SIG-M5 (cell line): ENCODE measurements at places on chromosomes 7 and 10.
A peak's percentile ranks its signal among the peaks of the same experiment; 100 is the strongest.

DNA sequence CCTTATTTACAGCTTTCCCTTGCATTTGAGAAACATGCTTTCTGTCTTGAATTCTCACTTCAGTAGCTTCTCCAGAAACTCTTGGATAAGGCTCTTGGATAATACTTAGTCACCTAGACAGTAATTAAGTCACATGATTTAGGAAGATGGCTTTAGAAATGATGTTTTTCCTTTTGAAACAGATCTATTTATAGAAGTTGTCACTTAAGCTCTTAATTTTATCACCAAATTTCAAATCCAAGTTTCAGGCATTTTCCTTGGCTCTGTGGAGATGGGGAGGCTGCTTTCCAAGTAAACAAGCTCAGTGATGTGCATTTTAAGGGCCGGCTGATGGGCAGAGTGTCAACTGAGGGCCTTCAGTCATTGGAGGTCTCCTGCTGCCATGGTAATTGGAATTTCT, 130.3 kb downstream of the SRI start:
- DNase-seq = no peak

GRCh38 chr7:18177129-18177814, 149.6 kb upstream of the PRPS1L1 start:
- no peak for DNase-seq

- no peak for DNase-seq
Measured at GRCh38 chr10:49185213-49185612, 3.0 kb downstream of the TMEM273 start.

DNA sequence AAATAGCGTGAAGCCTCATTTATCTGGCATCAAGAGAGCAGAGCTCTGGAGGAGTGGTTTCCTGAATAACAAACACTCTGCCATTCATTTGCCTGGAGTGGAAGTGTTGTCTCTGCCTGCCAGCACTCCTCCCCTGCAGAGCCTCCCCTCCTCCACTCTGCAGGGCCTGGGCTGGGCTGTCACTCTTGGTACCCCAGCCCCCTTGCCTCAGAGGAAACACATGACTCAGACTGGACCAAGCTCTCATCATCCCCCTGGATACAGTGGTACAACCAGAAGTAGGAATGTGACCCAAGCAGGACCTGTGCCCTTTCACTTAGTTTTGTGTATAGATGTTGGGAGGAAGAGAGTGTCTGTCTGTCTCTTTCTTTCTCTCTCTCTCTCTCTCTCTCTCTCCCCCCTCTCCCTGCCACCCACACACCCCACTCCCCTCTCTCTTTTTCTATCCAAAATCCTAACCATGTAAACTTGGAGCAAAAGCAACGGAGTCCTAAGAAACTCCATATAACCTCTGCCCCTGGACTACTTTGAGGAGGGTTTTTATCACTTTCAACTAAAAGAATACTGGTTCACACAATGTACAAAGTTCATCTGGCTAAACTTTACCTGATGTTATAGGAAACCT, 43.9 kb downstream of the DOCK4 start:
- no peak for DNase-seq

- DNase-seq = no peak
Measured at GRCh38 chr10:65723525-65723924, 1202.3 kb upstream of the LRRTM3 start.

- no peak for DNase-seq
Measured at GRCh38 chr7:40200791-40201190, 66.0 kb downstream of the SUGCT start.

GRCh38 chr7:143492799-143493739, 15.4 kb downstream of the TAS2R41 start:
- no peak for DNase-seq

- DNase-seq = no peak
Measured at GRCh38 chr10:8978100-8978499, 923.6 kb downstream of the GATA3 start.

GRCh38 chr7:47610506-47611044, 28.7 kb upstream of the TNS3 start:
- no peak for DNase-seq

DNA sequence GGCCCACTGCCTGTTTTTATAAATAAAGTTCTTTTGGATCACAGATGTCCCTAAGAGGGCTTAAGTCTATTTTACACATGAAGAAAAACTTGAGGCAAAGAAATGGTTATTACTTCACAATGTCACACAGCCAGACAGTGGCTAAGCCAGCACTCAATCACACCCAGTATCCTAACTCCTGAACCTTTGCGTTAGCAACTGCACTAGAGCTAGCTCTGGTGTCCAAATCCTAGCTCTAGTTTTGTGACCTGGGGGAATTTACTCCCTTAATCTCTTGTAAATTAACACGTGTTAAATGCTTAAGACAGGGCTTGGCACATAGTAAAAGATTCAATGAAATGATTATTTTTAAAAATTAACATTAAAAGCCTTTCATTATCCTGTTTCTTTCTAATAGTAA, 49.0 kb upstream of the TPK1 start:
- no peak for DNase-seq

DNA sequence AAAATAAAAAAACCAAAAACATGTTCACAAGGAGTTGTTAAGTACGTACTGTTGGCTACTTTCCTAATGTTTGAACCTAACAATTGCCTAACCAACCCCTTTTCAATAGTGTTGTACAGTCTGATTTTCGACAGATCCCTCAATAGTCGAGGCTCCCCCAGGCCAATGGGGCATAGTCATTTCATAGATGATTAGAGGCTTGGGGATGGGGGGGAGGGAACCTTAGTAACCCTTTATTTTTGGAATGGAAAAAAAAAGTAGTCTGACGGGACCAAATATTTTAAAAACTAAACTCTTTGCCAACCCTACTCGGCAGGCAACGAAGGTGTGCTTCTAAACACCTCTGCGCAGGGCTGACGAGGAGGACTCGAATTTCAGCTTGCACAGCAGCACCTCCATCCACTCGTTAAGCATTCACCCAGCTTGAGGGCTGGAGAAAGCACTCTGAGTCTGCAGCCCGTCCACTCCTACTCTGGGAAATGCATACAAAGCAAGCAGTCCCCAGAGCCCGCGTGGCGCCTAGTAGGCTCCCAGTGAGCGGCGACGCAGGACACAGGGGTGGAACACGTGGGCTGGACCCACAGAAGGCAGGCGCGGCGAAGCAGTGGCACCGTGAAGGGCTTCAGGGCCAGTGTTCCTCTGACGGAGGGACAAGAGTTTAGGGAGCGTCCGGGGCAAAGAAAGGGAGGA, 899 bp downstream of the PUS7 start:
- DNase-seq = no peak

DNA sequence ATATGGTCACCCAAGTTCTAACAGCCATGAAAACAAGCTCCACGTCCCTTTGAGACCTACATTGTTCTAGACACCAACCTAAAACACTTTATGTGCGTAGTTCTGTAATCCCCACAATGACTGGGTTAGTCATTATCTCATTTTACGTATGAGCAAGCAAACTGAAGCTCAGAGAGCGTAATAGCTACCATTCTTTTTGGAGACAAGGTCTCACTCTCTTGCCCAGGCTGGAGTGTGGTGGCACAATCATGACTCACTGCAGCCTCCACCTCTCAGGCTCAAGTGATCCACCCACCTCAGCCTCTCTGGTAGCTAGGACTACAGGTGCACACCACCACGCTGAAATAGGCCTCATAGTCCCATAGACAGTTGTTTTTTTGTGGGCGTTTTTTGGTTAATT, 10.5 kb downstream of the DAGLB start:
- DNase-seq = no peak

- no peak for DNase-seq
Measured at GRCh38 chr7:132750096-132750495, 173.8 kb upstream of the PLXNA4 start.

GRCh38 chr10:2284071-2284470, 546.7 kb upstream of the ADARB2 start:
- no peak for DNase-seq

GRCh38 chr10:68095153-68095552, 14.1 kb upstream of the MYPN start:
- no peak for DNase-seq

- no peak for DNase-seq
Measured at GRCh38 chr10:77160679-77161078, 476.9 kb downstream of the KCNMA1 start.

DNA sequence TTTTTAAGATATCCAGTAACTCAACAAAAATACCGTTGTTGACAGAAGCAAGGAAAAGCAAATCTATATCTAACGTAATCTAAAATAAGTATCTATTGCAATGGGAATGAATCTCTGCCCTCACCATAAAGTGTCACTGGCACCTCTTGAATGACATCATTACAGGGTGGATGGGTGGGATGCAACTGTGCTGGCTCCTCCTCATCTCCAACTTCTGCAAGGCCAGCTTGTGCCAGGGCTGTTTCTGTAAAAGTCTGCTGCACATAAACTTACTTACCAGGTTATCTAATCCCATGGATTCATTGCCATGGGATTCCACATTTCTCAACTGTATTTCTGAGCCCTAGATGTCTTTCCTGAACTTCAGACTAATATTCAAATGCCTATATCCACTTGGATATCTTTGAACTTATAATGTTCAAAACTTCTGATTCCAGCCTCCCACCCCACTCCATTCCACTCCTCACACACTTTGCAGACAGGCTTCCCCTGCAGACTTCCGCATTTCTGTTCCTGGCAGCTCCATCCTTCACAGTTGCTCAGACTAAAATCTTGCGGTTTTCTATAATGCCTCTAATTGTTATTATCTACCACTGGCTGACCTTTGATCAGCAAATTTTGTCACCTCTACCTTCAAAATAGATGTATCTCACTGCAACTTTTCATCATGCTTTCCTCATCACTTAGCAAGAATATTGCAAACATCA, 10.7 kb downstream of the FGL2 start:
- DNase-seq = peak; percentile 31

GRCh38 chr7:134692344-134692705, 45.7 kb downstream of the BPGM start:
- no peak for DNase-seq

GRCh38 chr7:106205621-106206222, 79.1 kb downstream of the NAMPT start:
- DNase-seq = no peak

GRCh38 chr7:34143402-34143801, 238.1 kb downstream of the BMPER start:
- DNase-seq = peak; percentile 86

DNA sequence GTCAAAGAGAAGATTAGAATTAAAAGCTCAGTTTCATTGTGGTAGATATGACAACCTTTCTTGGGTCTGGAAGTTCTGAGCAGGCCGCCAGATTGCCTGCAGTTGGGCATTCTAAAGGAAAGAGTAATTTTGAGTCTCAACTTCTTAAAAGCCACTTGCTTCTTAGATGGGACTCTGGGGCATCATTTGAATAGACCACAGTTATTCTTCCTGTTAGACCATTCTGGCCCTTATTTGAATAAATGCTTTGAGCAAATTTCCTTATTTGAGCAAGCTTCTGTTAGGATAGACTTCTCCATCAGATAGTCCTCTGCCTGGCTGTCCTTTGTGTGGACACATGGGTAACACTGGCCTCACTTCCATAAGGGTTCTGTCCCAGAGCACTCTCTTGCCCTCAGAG, 40.2 kb downstream of the SND1 start:
- DNase-seq = no peak

DNA sequence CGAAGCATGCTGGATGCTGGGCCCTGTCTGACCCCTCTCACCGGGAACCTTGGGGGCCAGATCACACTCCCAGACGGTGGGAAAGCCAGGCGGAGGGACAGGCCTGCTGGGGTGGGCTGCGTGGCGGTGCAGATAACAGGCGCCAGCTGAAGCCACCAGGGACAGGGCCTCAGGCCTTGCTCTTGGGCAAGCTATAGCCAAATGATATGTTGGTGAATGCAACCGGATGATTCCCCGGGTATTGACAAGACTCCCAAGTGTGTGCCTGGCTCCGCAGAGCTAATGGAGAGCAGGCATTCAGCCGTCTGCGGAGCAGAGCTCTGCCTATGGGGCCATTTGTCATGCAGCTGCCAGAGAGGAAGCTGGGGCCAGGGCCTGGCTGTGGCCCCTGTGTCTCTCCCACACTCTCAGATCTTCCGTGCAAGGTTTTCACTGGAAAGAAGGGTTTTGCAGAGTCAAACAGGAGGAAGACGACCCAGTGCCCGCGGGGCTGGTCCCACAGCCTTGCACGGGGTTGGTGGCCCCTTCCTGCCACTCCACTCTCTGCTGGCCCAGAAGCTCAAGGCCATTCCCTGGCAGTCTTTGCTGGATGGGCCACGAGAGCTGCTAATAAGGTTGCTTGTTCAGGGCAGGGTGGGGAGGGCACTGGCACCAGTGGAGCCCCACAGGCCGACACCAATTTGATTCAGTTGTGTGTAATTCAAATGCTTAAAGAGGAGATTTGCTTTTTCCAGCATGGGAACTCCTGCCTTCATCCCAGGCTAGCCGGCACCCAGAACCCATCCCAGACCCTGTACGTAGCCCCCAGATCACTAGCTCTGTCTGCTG, 91.8 kb downstream of the PRKAG2 start:
- no peak for DNase-seq

DNA sequence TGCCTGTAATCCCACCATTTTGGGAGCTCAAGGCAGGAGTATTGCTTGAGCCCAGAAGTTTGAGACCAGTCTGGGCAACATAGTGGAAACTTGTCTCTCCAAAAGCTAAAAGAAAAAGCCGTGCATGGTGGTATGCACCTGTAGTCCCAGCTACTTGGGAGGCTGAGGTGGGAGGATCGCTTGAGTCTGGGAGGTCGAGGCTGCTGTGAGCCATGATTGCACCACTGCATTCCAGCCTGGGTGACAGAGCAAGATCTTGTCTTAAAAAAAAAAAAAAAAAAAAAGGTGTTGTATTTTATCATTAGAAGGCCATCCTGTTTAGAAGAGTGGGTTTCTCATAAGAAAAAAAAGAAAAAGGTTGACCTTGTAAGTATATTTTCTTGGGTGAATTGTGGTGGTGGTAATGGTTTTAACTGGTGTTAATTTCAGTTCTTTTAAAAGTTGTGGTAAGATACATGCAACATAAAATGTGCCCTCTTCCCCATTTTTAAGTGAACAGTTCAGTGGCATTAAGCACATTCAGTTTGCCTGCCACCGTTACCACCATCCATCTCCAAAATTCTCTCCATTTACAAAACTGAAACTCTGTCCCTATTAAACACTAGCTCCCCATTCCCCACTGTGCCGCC, 34.7 kb downstream of the GRIFIN start:
- no peak for DNase-seq

- no peak for DNase-seq
Measured at GRCh38 chr7:124874644-124875163, 54.9 kb downstream of the POT1 start.

- no peak for DNase-seq
Measured at GRCh38 chr7:55279080-55279845, 85.9 kb upstream of the LANCL2 start.
